Neuronal stem cell (in vitro differentiated cells): ENCODE measurements at places on chromosomes 1 and 21.
A peak's percentile ranks its signal among the peaks of the same experiment; 100 is the strongest.

GRCh38 chr1:222095606-222096475 is 354.0 kb upstream of the DUSP10 start:
- no peaks in the 10 kb centered on the region for H3K4me1 ChIP-seq
- no peak overlapping the region for H3K27ac ChIP-seq
- no peaks in the 10 kb centered on the region for H3K27me3 ChIP-seq
- DNase-seq = peak; percentile 30
- H3K4me3 ChIP-seq = no peak overlapping the region

GRCh38 chr21:41316200-41317062 is at the start of gene FAM3B:
FAM3B (plus strand) TSS chr21:41316801; CDS start chr21:41316880, 79 bp downstream.
- no peak within 1 kb of the TSS for H3K4me3 ChIP-seq
- no peak within 1 kb of the TSS for H3K27ac ChIP-seq
- DNase-seq = peak; percentile 15

GRCh38 chr1:114118351-114118990 is 35.2 kb downstream of the SYT6 start:
- H3K36me3 ChIP-seq = no peaks in the 10 kb centered on the region
- no peak overlapping the region for H3K4me3 ChIP-seq
- no peaks in the 10 kb centered on the region for H3K27me3 ChIP-seq
- peaks cover 22% of the 10 kb centered on the region for H3K4me1 ChIP-seq

- H3K4me3 ChIP-seq = no peak overlapping the region
- H3K36me3 ChIP-seq = no peaks in the 10 kb centered on the region
- H3K27ac ChIP-seq = no peak overlapping the region
- no peak for DNase-seq
Observed at GRCh38 chr1:10217748-10218441, 7.5 kb downstream of the KIF1B start.

DNA sequence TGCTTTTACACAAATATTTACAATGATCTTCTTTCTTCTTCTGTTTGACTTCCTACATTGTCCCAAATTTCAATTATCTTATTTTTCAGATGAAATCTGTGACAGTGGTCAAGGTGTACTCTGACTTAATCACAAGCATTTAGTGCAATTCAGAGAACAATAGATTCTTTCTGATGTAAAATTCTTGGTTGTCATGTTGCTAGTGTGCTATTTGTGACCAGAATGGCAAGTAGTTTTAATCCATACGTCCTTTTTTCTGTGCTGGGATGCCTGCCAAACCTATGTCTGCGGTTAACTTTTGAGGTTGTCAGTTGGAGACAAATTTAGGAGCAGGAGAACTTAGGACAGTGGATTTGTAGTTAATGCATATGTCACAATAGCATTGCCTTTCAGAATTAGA is 31.0 kb downstream of the NCAM2 start:
- peaks cover 8% of the 10 kb centered on the region for H3K4me1 ChIP-seq
- no peak overlapping the region for H3K27ac ChIP-seq
- no peak overlapping the region for H3K4me3 ChIP-seq
- no peaks in the 10 kb centered on the region for H3K36me3 ChIP-seq

GRCh38 chr1:12613180-12613579 is 4.8 kb downstream of the DHRS3 start:
- no peak overlapping the region for H3K27ac ChIP-seq
- no peaks in the 10 kb centered on the region for H3K36me3 ChIP-seq
- peaks cover 20% of the 10 kb centered on the region for H3K4me1 ChIP-seq

GRCh38 chr1:30525971-30526651 is 197.3 kb downstream of the MATN1 start:
- no peak overlapping the region for H3K4me3 ChIP-seq
- no peak overlapping the region for H3K27ac ChIP-seq
- no peaks in the 10 kb centered on the region for H3K36me3 ChIP-seq
- H3K4me1 ChIP-seq = peaks cover 5% of the 10 kb centered on the region
- DNase-seq = no peak

- no peaks in the 10 kb centered on the region for H3K27me3 ChIP-seq
- H3K27ac ChIP-seq = no peak overlapping the region
- H3K36me3 ChIP-seq = peaks cover 3% of the 10 kb centered on the region
- no peak overlapping the region for H3K4me3 ChIP-seq
- no peak for DNase-seq
- H3K4me1 ChIP-seq = no peaks in the 10 kb centered on the region
Observed at GRCh38 chr1:150089846-150090520, 22.4 kb downstream of the VPS45 start.

DNA sequence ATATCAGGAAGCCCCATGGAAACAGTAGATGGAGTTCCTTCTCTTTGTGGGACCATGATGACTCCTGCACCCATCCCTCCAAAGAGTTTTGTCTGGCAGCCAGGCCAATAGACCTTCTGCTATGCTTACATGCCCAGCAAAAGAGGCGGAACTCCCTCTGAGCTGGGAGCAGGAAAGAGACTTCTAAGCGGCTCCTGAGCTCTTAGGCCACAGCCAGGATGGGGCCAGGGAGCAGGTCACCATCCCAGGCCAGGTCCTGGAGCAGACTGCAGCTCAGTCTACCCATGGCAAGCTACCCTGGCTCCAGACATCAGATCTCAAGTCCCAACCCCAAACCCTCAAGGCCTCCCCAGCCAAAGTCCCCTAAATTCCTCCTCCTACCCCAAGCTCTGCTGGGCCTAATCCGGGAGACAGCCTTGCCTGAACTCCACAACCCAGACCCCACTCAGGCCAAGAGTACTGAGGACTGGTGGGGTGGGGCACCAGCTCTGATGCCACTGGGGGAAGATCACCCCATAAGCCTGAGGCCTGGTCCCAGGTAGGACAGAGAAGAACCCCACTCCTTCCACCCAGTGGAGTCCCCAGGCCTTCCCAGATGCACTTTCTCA is 387.9 kb downstream of the MATN1 start:
- H3K4me1 ChIP-seq = no peaks in the 10 kb centered on the region
- no peaks in the 10 kb centered on the region for H3K27me3 ChIP-seq
- no peak overlapping the region for H3K27ac ChIP-seq
- no peak overlapping the region for H3K4me3 ChIP-seq
- DNase-seq = no peak

- H3K27ac ChIP-seq = no peak overlapping the region
- no peaks in the 10 kb centered on the region for H3K36me3 ChIP-seq
- peaks cover 1% of the 10 kb centered on the region for H3K4me1 ChIP-seq
- no peak for DNase-seq
- H3K4me3 ChIP-seq = no peak overlapping the region
Observed at GRCh38 chr1:106515375-106515774, 541.1 kb upstream of the PRMT6 start.

DNA sequence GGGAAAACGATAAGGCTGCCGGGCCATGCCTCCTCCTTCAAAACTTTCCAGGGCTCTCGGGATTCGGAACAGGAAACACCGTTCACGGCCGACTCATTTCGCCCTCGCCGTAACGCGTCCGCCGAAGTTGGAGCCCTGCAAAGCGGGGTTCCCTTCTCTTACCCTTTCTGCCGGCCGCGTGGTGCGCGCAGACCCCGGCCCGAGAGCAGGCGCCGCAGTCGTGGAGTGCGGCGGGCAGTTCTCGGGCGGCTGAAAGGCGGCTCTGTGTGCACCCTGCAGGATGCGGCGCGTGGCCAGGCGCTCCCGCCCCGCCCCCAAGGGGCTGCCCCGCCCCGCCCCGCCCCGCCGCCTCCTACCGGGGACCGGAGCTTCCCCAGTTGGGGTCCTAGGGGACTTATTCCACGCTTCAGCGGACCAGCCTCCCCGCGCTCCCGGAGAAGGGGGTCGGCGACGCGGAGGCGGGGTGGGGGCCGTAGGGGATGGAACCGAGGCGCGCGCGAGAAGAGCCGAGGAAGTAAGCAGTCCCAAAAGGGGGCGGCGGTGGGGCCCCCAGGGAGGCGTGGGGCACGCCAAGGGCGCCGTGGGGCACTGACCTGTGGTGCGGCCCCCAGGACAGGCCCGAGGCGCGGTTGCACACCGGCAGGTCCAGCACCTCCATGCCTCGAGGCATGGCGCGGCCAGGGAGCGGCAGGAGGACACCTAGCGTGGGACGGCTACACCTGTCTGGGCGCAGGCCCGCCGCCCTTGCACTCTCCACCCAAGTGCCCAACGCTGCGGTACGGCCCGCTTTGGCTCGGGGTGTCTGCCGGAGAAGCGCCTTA is at the start of gene MCOLN2:
Gene MCOLN2, minus strand, starts transcription at position 268 of the 821 bp plus-strand sequence. Its CDS starts 241 bp downstream, at position 27.
- DNase-seq = peak; percentile 61
- H3K27me3 ChIP-seq = peaks cover 38% of the 10 kb centered on the region
- H3K4me1 ChIP-seq = peaks cover 2% of the 10 kb centered on the region
- no peak within 1 kb of the TSS for H3K27ac ChIP-seq

DNA sequence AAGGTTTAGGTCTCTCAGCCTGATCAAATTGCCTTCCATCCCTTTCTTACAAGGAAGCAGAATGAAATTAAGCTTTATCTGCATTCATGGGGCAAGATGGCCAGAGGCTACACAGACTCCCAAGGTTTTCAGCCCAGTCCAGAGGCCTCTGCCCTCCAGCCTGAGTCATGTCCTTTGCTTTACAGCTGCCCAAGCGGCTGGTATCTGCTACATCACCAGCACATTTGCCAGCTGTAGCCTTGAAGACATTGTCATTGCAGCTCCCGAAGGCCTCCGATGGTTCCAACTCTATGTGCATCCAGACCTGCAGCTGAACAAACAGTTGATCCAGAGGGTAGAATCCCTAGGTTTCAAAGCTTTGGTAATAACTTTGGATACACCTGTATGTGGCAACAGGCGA is 16.0 kb downstream of the HAO2 start:
- no peak overlapping the region for H3K27ac ChIP-seq
- no peaks in the 10 kb centered on the region for H3K27me3 ChIP-seq
- no peaks in the 10 kb centered on the region for H3K4me1 ChIP-seq
- H3K4me3 ChIP-seq = no peak overlapping the region
- no peak for DNase-seq

GRCh38 chr1:48062353-48062752 is 65.2 kb upstream of the TRABD2B start:
- no peak overlapping the region for H3K27ac ChIP-seq
- H3K4me1 ChIP-seq = no peaks in the 10 kb centered on the region
- no peaks in the 10 kb centered on the region for H3K36me3 ChIP-seq

- H3K4me1 ChIP-seq = peaks cover 5% of the 10 kb centered on the region
- peaks cover 3% of the 10 kb centered on the region for H3K27me3 ChIP-seq
- peak overlapping the region; percentile 86 for H3K4me3 ChIP-seq
- peaks cover 25% of the 10 kb centered on the region for H3K36me3 ChIP-seq
- H3K27ac ChIP-seq = peak overlapping the region; percentile 55
Observed at GRCh38 chr1:42456754-42457089, 379 bp downstream of the PPCS start.

- no peaks in the 10 kb centered on the region for H3K36me3 ChIP-seq
- peaks cover 9% of the 10 kb centered on the region for H3K4me1 ChIP-seq
- H3K4me3 ChIP-seq = no peak overlapping the region
- H3K27ac ChIP-seq = no peak overlapping the region
- DNase-seq = no peak
Observed at GRCh38 chr1:58779801-58780382, 4.0 kb downstream of the JUN start.

DNA sequence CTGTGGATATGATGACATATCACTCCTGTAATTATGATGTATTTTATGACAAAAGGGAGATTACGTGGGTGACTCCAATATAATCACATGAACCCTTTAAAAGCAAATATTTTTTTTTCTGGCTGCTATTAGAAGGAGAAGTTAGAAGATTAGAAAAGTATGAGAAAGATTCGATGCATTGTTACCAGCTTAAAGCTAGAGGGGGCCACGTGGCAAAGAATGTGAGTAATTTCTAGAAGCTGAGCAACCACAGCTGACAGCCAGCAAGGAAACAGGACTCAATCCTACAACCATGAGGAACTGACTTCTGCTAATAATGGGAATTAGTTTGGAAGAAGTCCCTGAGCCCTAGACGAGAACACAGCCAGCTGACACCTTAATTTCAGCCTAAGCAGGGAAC is 56.3 kb upstream of the C1orf87 start:
- H3K4me1 ChIP-seq = no peaks in the 10 kb centered on the region
- no peak overlapping the region for H3K27ac ChIP-seq
- no peaks in the 10 kb centered on the region for H3K36me3 ChIP-seq
- H3K4me3 ChIP-seq = no peak overlapping the region
- H3K27me3 ChIP-seq = no peaks in the 10 kb centered on the region
- DNase-seq = no peak

DNA sequence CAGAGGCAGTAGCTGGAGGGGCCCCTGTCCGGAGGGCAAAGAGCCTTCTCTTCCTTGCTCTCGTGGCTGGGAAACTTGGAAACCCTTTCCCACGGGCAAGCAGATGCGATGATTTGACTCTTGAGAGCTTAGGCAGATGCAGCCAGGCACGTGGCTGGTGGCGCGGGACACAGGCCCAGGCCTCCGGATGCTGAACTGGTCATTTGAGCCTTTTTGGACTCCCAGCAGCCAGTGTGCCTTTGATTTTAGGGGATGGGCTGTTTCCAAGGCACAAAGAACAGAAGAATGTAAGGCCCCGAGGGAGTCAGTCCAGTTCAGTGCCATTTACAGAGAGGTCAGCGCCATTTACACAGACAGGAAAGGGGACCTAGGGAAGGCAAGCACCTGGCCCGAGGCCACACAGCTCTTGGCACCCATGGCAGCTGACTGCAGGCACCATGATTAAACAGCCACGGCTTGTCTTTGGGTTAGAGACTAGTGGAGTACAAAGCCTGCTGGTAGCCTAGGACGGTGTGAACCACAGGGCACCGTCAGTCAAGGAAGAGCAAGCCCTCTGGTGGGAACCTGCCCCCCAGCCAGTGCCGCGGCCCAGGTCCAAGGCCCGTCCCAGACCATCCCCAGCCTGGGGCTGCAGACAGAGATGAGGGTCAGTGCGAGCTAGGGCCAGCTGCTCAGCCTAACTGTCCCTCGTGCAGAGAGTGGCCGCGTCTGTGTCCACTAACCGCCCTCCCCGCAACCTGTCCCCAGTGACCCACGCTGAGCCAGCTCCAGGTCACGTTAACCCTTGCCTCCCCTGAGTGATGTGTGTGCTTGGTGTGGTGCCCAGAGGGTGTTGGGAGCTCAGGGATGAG is 20.4 kb upstream of the CCDC27 start:
- no peak overlapping the region for H3K4me3 ChIP-seq
- H3K27me3 ChIP-seq = peaks cover 5% of the 10 kb centered on the region
- peaks cover 29% of the 10 kb centered on the region for H3K36me3 ChIP-seq
- peaks cover 18% of the 10 kb centered on the region for H3K4me1 ChIP-seq
- no peak for DNase-seq

DNA sequence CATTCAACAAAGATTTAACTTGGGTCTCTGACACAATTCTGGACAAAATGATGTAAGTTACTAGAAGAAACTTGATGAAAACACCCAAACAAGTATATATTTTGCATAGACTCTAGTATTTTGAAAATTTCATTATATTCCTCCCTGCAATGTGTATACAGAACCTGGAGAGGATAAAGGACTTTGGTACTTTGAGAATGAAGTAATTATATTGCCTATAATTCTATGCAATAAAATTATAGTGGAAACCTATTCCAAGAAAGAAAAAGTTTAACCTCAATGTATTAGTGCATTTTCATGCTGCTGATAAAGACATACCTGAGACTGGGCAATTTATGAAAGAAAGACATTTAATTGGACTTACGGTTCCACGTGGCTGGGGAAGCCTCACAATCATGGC is 1146.1 kb downstream of the KCNT2 start:
- no peaks in the 10 kb centered on the region for H3K36me3 ChIP-seq
- no peaks in the 10 kb centered on the region for H3K4me1 ChIP-seq
- H3K27me3 ChIP-seq = no peaks in the 10 kb centered on the region
- DNase-seq = no peak
